ENCODE measurements at places on chromosomes 7 and 10. TPM values are rescaled to one million over a fixed set of nuclear protein-coding genes. Genes with fewer than 3 reads are reported as not detected.

The CEP55 gene
- total RNA-seq = 81.1 TPM

DNA sequence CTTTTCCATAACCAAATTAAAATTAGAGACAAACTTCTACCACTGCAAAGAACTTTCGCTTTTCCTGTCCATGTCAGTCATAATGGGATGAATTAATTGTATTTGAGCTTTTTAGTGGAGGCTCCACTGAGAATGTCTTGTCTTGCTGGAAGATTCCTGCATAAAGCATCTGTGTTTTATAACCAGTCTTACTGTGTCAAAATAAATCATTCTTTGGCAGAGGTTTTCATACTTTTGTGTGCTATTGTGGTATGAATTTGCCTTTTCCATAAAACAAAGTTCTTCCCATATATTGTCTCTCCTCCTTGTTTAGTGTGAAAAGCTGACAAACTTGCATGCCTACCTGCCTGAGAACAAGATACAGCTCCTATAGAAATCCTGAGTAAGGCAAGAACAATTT lies 124.8 kb upstream of the CCDC6 start:
- no peak for DNase-seq

- DNase-seq = no peak
These were observed 239.5 kb downstream of the REEP3 start for GRCh38 chr10:63760708-63761047.

GRCh38 chr10:123841560-123841959 lies 50.0 kb downstream of the CPXM2 start:
- DNase-seq = no peak

The LSM5 gene
- total RNA-seq = 97.1 TPM

DNA sequence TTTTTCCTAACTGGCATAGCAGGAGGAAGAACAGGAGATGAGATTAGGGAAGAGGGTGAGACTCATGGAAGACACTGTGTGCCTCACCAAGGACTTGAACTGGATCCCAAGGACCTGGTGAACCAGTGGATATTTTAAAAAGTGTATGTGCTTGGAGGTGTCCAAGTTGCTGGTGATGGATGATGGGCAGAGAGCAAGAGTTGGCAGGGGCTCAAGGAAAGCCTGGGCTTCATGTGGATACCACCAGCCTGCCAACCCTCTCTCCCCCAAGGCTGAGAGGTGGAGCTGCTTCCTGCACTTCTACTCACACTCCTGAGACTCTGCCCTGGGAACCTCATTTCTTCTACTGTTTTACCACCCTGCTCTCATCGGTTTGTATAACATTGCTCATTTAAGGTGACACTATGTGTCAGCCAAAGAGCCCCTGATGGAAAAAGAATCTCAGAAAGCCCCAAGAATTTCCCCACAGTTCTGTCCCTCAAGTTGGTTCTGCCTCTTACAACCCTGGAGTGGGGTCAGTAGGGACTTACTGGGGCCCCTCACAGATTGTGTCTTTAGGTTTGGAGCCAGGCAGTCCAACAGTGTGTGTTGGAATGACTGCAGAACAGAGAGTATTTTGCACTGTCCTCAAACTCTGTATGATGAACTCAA lies 56.2 kb upstream of the PDCD4 start:
- DNase-seq = no peak

DNA sequence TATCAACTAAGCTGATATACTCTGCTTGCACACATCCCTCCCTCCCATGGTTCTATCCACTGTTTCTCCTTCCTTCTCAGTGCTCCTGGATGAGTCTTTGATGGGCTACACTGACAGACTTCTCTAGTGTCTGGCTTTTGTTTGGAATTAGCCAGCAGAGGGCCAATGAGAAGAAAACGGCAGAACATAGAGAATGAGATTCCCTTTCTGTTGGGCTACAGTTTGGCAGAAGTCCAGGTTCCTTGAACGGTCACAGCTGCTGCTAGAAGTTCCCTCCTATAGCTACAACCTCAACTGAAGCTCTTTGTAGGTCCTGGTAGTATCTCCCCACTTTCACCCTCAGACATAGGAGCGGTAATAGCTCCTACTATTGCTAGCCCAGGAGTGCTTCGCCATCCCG lies 251.1 kb upstream of the LRRN3 start:
- DNase-seq = no peak

The FANK1 gene
- not detected for total RNA-seq

GRCh38 chr10:29554660-29555059 lies 80.1 kb downstream of the SVIL start:
- no peak for DNase-seq

DNA sequence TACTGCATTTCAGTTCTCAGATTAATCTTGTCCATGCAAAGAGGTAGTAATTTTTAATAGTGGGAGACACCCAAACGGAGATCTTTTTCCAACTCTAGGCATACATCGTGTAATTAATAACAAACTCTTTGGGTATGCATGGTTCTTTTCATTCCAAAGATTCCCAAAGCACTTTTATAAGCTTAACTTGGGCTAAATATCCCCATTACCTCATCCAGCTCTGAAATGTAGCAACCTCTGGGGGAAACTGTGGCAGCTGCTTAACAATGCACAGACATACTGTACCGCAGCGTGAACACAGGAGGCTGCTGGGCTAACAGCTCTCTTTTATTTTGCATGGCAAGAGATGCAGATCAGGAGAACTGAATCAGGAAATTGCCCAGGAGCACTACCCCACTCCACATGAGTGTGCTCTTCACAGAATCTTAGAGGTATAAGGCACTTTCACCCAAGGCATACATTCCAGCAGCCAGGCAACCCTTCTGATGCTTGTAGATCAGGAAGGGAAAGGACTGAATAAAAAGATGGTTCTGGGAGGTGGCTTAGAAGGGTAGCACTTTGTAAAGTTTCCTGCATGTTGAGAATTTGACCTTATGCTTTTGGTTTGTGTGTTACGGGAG lies 114.4 kb upstream of the GLI3 start:
- no peak for DNase-seq

The TMEM229A gene
- not detected for total RNA-seq

The TSPAN13 gene
- total RNA-seq = 1.3 TPM

The SLC16A9 gene
- total RNA-seq = 0.08 TPM

- no peak for DNase-seq
These were observed 82.1 kb downstream of the USP6NL start for GRCh38 chr10:11529276-11529903.

- DNase-seq = no peak
These were observed 861 bp upstream of the TSPAN14 start for GRCh38 chr10:80453056-80453841.

GRCh38 chr7:120395526-120396019 lies 122.6 kb downstream of the KCND2 start:
- DNase-seq = no peak

DNA sequence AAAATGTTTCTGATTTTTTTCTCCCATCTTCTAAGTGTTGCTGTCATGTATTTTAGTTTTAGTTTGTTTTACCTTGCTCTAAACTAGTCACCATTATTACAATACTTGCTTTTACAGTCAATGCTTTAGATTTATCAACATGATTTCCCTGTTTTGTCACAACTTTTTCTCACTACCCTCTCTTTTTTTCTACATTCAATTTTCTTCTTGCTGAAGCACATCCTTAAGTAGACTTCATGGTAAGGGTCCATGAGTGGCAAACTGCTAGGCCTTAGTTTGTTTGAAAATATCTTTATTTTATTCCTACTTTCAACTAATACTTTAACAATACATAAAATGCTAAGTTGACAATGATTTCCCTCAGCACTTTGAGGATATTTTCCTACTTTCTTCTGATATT lies 173.5 kb downstream of the DNAJC1 start:
- DNase-seq = no peak

DNA sequence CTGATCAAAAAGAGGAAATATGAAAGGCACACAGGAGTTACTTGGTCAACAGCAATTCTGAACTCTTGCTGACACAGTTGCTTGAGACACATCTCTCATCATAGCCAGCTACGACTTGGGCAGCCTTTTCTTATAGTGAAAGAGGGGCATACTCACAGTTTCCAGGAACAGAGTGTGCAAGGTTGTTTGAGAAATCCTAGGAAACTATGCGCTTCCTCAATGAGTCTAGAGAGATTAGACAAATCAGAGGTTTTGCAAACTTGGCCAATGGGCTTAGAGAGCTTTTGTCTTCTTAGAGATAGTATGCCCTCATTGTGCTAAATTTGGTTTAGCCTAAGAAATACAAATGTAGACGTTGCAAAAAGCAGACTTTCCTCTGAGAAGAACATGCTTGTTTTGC lies 370.4 kb downstream of the HGF start:
- DNase-seq = no peak

GRCh38 chr7:31679574-31680305 lies 7.3 kb upstream of the PPP1R17 start:
- DNase-seq = no peak

GRCh38 chr7:1542841-1543747 lies 12.6 kb downstream of the MAFK start:
- no peak for DNase-seq

DNA sequence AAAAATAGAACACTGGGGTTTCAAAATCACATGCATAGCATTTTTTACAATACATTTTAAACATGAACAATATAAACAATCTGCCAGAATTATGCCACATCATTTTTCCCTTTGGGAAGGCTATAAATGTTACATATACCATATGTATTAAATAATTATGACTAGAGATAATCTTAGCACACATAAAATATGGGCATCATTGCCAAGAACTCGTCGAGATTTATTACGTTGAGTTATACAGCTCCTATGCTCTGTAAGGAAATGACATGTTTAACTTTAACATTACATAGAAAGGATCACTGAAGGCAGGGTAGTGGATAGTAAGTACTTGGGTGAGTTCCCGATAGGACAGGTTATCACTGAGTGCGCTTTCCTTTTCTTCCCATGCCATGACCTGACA lies 267.8 kb downstream of the PARD3 start:
- DNase-seq = no peak

The GRID2IP gene
- total RNA-seq = 0.21 TPM

- no peak for DNase-seq
These were observed 495 bp downstream of the SFR1 start for GRCh38 chr10:104122225-104123107.

The PDGFA gene
- 0.50 TPM for total RNA-seq

The UPK3B gene
- 0.92 TPM for total RNA-seq

The CSGALNACT2 gene
- total RNA-seq = 30.4 TPM

The MAGI2 gene
- total RNA-seq = not detected

GRCh38 chr7:20264623-20265022 lies 47.4 kb upstream of the MACC1 start:
- no peak for DNase-seq

The DOCK4 gene
- 0.10 TPM for total RNA-seq

GRCh38 chr7:153389261-153389660 lies 629.7 kb downstream of the ACTR3B start:
- DNase-seq = no peak

The BMS1 gene
- total RNA-seq = 18.1 TPM

GRCh38 chr10:114855776-114856543 lies 34.4 kb downstream of the FHIP2A start:
- DNase-seq = no peak

DNA sequence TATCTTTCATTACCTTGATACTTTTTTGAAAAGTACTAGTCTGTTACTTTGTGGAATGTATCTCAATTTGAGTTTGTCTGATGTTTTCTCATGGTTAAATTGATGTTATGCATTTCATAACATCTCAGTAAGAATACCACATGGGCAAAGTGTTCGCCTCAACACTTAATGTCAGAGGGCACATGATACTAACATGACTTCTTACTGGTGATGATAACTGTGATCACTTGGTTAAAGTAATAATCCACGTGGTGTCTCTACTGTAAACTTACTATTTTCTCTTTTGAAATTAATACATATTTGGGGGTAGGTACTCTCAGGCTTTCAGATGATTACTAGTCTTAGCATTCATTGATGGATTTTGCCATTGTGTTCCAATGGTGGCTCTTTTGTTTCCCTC lies 2.2 kb downstream of the SDHAF3 start:
- no peak for DNase-seq

DNA sequence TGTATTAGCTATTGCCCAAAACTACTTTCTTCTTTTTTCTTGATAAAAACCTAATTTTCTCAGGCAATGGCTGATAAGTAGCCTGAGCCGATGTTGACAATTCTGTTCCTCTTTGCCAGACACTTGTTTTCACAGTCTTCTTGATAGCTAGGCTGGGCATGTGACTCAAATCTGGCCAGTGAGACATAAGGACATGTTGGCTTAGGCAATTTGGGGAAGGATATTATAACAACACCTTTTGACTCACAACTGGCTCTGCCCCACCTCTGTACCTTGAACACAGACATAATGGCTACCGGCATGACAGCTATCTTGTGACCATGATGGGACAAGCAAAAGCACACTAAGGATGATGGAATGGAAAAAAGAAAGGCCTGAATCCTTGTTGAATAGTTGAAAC lies 72.9 kb upstream of the GPR22 start:
- DNase-seq = no peak

DNA sequence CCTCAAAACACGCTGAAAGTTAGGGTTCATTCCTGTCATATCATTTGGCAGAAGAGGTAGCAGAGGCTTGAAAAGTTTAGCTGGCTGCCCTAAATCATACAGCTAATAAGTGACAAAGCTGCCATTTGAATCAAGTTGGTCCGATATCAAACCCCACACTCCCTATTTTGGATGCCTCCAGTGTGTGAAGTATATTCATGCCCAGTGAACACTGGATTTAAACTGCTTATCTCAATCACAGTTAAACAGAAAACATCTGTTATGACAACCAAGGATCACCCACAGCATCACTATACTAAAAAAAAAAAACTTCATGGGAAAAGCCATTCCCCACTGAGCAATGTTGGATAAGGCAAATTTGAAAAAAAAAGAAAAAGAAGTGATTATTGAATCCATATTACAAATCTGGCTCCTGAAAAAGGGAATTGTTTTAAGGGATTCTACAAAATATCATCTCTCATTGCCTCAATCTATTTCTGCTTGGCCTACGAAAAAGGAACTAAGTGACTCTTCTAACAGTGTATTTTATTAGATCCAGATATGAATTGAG lies 48.3 kb downstream of the ABCB1 start:
- DNase-seq = no peak

- no peak for DNase-seq
These were observed 5.5 kb downstream of the CYP2W1 start for GRCh38 chr7:988426-988911.

The PTPN20 gene
- total RNA-seq = not detected

DNA sequence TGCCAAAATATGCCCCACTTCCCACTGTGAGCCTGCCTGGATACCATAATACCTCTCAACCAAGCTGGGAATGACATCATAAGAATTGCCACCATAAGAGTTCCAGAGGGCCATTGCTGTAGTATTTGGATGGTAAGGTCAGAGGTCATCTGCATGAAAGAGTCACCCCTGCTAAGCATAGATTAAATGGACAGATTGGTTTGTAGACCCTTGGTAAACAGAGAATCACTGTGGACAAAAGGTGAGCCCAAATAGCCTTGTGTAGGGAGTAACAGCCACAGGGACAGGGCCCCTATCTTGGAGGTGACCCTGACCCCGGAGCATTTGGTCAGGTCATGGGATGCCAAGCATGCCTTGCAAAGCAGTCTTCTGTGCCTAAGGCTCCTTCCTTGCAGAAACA lies 129.7 kb downstream of the GPAM start:
- no peak for DNase-seq

GRCh38 chr7:107865956-107866775 lies 24.8 kb upstream of the DLD start:
- peak; percentile 48 for DNase-seq

- no peak for DNase-seq
These were observed 57.6 kb downstream of the LRRTM3 start for GRCh38 chr10:66983475-66983818.

Measured in activated CD8-positive, alpha-beta T cell treated with anti-CD3 and anti-CD28 coated beads, Interleukin-2, amount 10 ng/mL, durations not matched to agents 7 days and 5 days (primary cell).